ENCODE measurements at places on chromosomes 1 and 21.

- no peak for DNase-seq
Observed at GRCh38 chr1:39936724-39937491, 18.0 kb upstream of the MFSD2A start.

- DNase-seq, result peak; percentile 63
Observed at GRCh38 chr1:179251675-179252074, 22.2 kb upstream of the ABL2 start.

GRCh38 chr1:4430406-4431365 is 223.7 kb upstream of the AJAP1 start:
- DNase-seq, result no peak

DNA sequence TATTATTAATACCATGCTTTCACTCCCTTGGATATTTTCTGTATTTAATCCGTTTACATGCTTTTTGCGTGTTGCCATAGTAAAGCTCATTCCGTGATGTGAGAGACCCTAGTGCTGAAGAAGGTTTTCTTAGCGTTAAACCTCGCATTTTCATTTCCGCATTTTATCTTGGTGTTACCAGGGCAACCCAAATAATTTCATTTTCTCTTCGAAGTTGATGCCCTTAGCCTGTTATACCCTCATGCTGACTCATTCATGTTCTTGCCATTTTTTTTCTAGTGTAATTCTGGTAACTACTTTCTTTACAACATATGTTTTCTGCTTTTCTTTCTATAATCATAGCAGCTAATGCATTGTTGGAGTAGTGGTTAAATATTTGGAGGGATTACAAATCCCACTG is 37.2 kb downstream of the LRRC8C start:
- peak; percentile 12 for DNase-seq

DNA sequence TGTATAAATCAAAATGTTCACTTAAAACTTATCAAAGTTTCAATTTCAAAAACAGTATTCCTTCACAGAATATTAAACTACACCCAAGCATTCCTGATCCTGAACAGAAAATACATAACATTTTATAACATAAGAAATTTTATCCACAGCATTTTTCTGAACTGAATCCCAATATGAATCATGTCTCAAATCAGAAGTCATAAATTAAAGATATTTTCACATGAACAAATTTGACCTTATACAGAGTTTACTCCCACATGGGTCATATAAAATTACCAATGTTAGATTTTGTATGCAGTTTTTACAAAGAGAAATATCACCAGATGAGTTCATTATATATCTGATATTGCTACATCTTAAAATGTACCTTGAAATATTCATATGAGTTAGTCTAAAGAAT is 48.6 kb upstream of the ASPM start:
- no peak for DNase-seq

DNA sequence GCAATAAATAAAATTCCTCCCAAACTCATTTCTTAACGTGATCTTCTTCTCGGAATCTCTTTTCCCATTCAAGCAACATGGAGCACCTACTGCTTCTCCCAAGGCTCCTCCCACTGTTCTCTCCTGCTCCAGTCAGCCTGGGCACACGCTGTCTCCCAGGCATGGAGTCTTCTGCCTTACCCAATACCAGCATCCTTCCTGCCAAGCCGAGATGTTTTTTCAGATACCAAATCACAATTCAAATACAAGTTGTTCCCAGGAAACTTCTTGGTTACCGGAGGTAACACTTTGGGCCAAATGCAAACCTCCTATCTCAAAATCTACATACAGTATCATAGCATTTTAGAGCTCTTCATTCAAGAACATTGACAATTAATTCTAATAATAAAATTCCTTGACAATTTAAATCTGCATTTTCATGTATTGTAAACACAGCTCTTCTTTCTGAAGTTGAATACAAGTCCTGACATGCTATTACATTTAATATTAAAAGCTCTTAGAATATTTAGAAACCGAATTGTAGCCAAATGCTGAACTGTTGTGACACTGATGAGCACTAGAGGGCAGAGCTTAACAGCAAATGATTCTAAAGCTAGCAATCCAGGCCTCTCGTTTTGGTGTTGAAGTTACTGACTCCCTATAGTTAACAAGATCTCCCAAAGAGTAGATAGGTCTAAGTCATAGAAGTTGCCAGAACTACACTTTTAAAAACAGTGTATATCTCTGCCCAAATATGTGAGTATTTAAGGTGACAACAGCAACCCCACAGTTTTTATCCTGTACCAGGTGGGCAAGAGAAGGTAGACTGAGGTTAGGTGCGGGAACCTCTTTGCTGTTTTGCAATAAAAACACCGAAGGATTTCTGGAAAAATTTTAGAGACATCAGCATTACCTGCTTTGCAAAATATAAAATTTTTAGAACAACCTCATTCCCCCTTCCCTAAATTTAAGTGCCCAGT is 52.3 kb downstream of the BCAR3 start:
- DNase-seq, result peak; percentile 88

GRCh38 chr1:26739329-26739914 is 43.6 kb downstream of the ARID1A start:
- DNase-seq, result no peak

DNA sequence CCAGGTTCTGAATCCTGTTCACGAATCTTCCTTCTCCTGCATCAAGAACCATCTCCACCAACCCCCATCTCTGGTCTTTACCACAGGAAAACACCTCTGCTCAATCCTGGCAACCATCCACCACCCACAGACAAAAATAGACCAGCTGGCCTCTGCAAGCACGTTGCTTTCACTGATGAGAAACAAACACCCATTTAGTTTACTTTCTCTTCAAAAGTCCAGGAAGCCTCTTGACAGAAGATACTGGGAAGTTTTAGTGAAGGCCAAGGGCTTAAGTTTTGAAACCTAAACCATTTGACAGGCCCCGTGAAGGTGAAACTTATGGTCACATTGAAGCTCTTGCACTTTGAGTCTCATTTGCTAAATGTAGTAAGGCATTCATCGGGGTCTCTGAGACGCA is 122.6 kb upstream of the PPP2R5A start:
- peak; percentile 72 for DNase-seq

GRCh38 chr1:15027515-15027986 is 126.0 kb upstream of the TMEM51 start:
- DNase-seq, result peak; percentile 58

GRCh38 chr1:93672069-93672468 is 9.6 kb downstream of the BCAR3 start:
- peak; percentile 91 for DNase-seq

GRCh38 chr1:6591222-6591621 is 11.4 kb downstream of the ZBTB48 start:
- DNase-seq, result no peak

- DNase-seq, result no peak
Observed at GRCh38 chr1:94623560-94624148, 82.1 kb upstream of the F3 start.

DNA sequence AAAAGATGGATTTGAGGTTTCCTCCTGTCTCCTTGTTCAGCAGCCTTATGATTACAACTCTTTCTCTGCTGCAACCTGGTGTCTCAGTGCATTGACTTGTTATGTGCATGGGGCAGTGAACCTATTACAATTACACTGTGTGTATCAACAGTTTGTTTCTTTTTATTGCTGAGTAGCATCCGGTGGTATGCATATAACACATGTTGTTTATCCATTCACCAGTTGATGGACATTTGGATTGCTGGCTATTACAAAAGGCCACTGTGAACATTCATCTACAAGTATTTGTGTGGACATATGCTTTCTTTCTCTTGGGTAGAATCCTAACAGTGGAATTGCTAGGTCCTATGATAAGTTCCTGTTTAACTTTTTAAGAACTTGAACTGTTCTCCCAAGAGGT is 65.9 kb downstream of the FMO4 start:
- DNase-seq, result peak; percentile 1

GRCh38 chr21:41899426-41900202 is 20.5 kb upstream of the PRDM15 start:
- DNase-seq, result no peak

DNA sequence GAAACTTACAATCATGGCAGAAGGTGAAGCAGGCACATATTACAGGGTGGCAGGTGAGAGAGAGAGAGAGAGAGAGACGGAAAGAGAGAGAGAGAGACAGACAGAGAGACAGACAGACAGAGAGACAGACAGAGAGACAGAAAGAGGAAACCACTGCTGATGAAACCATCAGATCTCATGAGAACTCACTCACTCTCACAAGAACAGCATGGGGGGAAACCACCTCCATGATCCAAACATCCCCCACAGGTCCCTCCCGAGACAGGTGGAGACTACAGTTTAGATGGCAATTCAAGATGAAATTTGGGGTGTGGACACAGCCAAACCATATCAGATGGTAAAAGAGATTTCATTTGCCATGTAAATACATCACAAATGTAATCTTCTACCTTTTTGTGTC is 708.1 kb downstream of the MRPL39 start:
- no peak for DNase-seq

- DNase-seq, result no peak
Observed at GRCh38 chr1:219373616-219373935, 199.9 kb downstream of the LYPLAL1 start.

GRCh38 chr1:244874974-244875579 is 10.7 kb upstream of the HNRNPU start:
- DNase-seq, result no peak

DNA sequence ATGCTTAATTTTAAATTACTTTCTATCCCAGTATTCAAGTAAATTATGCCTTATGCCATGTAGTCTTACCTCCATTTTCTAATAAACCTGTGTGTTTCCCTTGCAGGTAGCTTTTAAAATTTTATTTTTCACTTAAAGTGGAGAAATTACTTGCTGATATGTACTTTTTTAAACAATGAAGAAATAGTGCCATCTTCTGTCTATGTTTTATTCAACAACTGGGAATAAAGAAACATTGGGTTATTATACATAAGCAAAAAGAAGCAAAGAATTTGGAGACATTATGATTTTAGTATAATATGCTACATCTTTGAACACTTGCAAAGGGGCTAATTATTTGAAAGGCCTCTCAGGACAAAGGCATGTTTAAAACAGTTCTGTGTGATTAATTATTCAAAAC is 1912.9 kb downstream of the MRPL39 start:
- DNase-seq, result no peak

DNA sequence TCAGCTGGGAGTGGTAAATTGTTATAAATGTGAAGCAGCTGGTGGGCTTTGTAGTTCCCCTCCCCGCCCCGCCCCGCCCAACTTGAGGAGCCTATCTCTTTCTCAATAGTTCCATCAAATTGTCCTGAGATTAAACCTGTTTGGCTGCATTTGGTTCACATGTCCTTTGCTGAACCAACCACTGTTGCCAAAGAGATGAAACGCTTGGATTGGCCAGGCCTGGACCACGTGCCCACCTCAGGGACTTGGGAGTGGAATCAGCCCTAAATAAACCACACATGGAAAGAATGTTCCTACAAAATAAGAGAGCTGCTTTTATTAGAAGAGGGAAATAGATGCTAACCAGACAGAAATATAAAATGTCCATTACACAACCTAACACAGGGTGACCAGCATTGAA is 424.9 kb upstream of the KAZN start:
- no peak for DNase-seq

- DNase-seq, result no peak
Observed at GRCh38 chr21:37711286-37711829, 204.9 kb downstream of the KCNJ6 start.

DNA sequence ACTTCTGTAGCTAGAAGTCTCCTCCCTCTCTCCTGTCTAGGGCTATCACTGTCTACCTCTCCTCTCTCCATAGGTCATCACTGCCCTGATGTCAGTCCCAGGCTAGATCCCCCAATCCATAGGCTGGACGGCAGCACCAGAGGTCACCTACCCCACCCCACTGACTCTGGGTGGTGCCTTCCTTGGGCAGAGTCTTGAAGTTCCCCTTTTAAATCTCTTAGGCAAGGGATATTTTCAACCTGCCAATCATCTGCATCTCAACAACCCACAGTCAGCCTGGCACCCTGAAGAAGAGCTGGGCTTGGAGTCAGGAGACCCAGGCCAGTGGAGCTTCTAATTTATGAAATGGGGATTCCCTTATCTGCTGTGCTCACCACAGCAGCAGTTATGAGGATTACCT is 13.2 kb downstream of the MYBPH start:
- no peak for DNase-seq

DNA sequence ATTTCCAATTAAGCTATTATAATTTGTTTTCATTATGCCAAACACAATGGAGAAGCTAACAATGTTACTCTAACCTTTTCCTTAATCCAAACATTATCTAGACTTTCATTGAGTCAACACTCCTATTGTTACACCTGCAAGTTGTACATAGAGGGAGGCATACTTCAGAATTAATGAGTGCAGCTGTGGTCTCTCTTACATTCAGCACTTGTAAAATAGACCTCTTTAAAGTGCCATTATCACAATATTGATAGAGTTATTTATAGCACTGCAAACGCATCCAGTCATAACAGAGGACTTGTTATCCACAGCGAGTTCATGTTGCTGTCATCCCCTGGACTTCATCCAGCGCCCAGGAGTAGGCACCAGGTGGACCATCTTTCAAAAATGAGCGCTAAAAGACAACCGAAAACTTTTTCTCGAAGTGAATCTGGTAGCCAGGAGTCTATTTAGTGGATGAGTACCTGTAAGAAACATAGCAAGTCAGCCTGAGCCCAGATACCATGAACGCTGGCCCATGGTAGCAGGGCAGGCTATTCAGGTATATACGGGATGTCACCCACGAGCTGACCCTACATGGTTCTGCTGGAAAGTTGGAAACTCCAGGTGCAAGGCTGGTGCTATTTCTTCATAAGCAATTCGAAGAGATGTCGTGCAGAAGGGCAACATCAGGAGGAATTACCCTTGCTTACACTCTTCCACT is 70.6 kb upstream of the NFIA start:
- DNase-seq, result no peak

GRCh38 chr1:199832451-199832850 is 195.1 kb upstream of the NR5A2 start:
- no peak for DNase-seq

DNA sequence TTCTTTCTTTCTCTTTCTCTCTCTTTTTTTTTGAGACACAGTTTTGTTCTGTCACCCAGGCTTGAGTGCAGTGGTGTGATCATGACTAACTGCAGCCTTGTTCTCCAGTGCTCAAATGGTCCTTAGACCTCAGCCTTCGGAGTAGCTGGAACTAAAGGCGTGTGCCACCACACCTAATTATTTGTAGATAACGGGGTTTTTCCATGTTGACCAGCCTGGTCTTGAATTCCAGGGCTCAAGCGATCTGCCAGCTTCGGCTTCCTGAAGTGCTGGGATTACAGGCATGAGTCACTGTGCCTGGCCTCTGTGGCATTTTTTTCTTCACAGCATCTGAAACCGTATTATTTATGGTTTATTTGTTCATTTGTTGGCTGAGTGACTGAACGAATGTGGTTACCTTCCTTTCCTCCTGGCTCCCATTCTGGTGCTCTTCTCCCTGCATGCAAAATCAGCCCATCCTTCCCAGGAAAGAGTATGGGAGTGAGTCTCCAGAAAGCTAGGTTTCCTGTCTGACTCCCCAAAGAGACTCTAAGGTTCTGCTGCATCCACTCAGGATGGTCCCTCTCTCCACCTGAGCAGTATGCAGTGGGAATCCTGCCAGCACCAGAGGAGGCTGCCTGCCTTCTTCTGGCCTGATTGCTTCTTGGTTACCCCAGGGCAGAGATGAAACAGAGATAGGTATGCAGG is 155.0 kb upstream of the BEND5 start:
- peak; percentile 38 for DNase-seq

Data from fibroblast of mammary gland (primary cell).